ENCODE measurements at places on chromosomes 6 and 20.

DNA sequence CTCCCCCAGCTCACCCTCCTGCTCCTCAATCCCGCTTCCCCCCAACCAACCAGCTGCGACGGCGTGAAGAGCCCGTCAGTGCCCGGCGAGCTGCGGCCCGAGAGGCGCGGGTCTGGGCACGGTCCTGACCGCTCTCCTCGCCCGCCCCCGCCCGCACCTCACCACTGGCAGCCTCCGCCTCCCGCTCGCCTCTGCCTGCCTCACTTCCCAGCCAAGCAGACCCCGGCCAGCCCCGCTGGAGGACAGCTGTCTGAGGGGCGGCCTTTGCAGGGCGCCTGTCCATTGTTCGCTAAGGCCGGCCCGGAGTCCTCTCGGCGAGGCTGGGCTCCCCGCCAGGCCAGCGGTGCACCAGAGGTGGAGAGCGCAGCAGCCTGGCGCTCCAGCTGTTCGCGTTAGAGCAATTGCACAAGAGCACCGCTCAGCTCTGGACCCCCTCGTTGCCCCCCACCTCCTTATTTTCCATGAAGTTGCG, 1.3 kb downstream of the SOBP start:
- no peak for DNase-seq

DNA sequence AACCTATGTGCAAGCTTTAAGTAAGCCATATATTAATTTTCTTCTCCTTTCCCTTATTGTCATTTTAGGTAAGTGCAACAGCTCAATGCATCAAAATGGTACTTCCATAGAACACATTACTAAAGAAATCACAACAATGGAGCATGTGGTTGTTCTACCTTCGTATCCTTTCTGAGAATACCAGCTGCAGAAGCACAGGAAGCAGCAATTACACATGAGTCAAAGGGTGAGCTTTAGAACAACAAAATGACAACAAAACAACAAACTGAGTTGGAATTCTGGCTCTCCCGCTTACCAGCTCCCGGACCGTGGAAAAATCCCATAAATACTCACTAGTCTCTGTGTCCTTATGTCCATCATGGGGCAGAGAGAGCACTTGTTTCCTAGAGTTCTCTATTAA, 108.9 kb downstream of the BCAS1 start:
- no peak for DNase-seq

DNA sequence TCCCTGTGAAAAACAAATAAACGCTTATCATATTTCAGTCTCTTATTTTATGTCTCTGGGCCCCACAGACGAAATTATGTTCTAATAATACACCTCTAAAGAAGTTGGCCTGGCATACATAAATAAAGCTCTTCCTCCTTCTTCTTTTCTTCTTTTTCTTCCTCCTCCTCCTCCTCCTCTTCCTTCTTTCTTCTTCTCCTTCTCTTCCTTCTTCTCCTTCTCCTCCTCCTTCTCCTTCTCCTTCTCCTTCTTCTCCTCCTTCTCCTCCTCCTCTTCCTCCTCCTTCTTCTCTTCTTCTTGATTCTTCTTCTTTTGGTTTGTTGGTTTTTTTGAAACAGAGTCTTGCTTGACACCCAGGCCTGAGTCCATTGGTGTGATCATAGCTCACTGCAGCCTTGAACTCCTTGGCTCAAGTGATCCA, 41.8 kb upstream of the PTPN1 start:
- DNase-seq, result no peak

GRCh38 chr6:41587131-41587879, 41.1 kb downstream of the FOXP4 start:
- DNase-seq, result no peak

GRCh38 chr6:76942203-76942966, 520.9 kb downstream of the HTR1B start:
- DNase-seq, result no peak

DNA sequence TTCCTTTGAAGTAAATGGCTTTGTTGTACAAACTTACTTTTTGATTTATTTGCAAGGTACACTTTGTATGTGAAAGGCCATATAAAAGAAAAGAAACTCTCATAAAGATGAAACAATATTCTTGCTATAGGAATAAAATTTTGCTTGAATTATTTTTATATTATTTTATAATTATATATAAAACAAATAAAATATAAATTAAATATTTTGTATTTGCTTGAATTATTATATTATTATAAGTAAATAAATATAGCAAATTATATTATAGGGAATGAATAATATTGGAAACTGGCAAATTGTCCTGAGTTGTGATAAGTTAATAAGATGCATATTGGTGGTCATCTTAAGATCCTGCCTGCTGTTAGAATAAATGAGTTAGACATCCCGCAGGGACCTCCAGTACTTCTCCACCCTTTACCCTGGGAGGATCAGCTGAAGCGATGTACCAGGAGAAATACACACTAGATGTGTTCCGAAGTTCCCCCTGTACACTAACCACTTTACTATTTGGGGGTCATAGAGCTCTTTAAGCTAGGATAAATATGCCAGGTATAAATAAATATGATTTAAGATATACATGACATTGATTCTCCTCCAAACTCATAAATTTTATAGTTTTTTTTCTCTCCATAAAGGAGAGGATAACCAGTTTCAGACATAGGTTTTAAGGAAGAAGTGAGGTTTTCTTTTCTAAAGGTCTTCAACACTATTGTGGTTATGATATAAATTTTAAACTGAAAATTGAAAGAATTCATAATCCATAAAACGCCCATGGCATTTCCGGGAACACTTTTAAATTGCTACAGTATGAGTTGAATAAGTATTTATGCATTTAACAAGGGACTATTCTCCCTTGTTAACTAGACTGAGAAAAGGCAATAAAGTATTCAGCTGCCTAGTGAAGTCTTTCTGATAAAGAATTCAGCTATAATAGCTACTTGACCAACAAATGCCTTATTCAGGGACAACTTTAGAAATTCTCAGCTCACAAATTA, 486.3 kb upstream of the MARCKS start:
- no peak for DNase-seq

- DNase-seq, result no peak
These were observed 7.4 kb upstream of the TJAP1 start for GRCh38 chr6:43469947-43470346.
